Right hindlimb (tissue), 1 donor: ENCODE measurements at places on chromosomes 6 and 20.

DNA sequence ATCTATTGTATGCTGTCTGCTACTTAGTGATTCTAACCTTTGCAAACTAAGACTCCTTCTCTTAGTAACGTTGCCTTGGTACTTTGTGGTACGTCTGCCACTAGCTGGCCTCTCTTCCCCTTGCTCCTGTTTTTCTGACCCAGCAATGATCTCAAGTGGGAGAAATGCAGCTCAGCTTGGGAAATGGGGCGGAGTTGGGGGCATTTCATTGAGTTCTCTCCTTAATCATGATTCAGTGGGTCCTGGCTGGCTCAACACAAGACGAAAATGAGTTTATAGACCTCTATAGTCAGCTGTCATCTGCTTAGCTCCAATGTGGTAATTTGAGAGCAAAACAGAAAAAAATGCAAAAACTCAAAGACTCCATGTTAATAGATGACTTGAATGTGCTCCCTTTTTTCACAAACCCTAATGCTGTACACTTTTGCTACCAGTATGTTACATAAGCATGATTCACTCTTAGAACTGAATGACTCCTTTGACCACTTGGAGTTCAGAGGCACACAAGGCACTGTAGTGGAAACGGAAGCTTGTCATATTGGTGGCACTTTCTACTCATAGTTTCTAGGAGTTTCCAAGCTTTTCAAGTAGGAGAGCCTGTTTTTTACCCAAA, 55.3 kb upstream of the SOX4 start:
- peak; percentile 32 for DNase-seq

DNA sequence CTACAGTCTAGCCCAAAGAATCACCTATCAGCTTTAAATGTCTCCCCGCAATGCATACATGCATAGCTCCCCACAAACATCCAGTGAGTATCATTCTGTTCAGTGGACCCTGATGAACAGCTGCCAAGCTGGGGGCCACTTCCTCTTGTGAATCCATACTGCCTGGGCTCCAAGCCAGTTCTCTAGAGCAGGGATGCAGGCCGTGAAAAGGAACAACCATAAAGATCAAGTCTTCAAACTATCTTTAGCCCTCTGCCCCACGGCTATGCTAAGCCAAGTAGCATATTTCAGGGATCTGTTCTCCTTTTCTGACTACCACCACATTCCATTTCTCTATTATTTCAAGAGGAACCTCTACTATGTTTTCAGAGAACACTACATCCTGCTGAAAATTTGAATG, 191.7 kb upstream of the BTBD3 start:
- peak; percentile 21 for DNase-seq

- peak; percentile 36 for DNase-seq
These were observed at the start of gene METTL24 for GRCh38 chr6:110357664-110358552. TSS of gene METTL24 (minus strand) at chr6:110358349. CDS start at chr6:110358272, 77 bp downstream.

GRCh38 chr20:44694159-44694558, 21.0 kb upstream of the CCN5 start:
- DNase-seq, result no peak

DNA sequence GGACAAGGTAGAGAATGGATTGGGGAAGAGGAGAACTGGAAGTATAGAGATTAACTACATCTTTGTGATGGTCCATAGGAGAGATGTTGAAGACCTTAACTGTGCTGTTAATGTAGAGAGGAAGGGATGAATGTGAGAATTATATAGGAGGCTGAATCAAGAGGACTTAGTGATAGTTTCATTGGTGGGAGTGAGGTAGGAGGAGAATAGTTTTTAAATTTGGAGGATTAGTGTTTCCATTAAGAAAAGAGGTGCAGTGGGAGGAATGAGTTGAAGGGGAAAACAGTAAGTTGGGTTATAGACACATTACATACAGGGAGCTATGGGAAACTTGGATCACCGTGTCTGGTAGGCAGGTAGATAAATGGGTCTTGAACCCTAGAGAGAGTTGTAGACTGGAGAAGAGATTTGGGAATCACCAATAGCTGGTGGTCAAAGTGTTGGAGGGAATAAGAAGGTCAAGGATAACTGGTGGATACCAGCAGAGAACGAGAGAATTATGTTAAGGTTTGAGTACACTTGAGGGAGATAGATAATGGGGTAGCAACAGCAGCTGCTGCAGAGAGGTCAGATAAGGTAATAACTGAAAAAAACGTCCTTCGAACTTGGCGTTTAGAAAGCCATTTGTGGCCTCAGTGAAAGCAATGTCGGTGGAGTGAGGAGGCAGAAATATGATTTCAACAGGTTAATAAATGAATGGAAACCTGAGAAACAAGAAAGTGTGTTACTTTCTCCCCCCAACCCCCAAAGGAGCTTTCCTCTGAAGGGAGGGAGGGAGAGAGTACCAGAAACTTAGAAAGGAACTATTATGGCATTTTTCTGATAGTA, 3.1 kb downstream of the C6orf89 start:
- DNase-seq, result no peak

DNA sequence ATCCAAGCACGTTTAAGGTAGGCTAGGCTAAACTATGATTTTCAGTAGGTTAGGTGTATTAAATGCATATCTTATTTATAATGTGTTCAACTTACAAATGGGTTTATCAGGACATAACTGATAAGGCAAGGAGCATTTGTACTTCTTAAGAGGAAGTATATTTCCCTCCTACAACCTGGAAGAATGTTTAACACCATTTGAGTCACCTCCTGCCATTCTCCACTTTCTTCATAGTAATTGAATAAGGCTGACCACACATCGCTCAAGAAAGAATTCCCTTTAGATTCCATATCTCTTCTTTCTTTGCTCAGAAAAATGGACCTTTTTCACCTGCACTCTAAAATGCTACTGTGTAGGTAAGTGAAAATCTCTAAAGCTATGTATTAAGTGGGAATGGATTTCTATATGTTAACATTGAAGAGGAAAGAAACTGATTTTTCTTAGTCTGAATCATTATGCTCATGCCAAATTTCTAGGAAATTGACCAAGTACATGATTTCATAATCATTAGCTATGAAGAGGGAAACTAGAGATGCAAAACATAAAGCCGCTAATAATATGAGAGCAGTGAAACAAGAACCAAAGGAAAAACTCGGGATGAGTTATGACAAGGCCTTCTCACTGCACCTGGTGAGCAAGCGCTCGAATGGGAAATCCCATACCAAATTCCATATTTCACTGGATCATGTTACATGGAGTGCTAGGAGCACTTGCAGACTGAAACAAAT, 210.4 kb downstream of the ALDH8A1 start:
- no peak for DNase-seq

GRCh38 chr20:9027626-9028025, 41.3 kb upstream of the PLCB4 start:
- no peak for DNase-seq

DNA sequence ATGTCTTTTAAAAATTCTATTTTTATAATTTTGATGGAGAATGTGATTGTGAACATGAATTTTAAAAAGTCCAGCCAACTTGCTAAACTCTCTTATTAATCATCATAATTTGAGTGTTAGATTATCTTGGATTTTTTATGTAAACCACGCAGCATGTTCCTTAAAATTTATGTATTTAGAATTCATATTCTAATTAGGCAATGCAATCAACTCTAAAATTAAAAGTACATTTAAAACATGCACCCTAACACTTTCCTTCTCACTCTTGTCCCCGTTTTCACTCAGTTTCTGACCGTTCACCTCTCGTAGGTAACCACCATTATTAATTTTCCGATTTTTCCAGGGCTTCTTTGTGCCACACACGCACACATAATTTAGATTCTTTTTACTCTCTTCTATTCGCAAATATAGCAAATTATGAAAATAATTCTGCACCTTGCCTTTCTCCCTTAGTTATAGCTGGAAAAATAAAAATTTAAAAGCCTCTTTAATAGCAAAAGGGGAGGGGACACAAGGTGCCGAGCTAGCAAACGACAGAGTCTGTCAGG, 329 bp upstream of the ZKSCAN3 start:
- DNase-seq, result no peak

DNA sequence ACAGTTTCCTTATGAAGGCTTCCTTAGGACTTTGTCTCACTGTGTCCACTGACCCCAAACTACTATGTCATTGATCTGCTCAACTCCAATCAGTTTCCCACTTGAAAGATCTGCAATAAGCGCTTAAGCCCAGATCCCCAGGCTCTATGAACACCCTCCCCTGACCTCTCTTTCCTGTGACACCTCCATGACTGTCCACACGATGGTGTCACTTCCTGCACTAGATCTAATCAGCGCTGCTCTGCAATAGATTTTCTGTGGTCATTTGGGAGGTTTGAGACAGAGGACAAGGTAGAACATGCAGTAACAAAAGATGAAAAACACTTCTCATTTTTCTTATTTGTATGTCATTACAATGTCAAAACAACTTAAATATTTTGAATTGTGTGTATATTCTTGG, 304.6 kb upstream of the AGPAT4 start:
- DNase-seq, result no peak

DNA sequence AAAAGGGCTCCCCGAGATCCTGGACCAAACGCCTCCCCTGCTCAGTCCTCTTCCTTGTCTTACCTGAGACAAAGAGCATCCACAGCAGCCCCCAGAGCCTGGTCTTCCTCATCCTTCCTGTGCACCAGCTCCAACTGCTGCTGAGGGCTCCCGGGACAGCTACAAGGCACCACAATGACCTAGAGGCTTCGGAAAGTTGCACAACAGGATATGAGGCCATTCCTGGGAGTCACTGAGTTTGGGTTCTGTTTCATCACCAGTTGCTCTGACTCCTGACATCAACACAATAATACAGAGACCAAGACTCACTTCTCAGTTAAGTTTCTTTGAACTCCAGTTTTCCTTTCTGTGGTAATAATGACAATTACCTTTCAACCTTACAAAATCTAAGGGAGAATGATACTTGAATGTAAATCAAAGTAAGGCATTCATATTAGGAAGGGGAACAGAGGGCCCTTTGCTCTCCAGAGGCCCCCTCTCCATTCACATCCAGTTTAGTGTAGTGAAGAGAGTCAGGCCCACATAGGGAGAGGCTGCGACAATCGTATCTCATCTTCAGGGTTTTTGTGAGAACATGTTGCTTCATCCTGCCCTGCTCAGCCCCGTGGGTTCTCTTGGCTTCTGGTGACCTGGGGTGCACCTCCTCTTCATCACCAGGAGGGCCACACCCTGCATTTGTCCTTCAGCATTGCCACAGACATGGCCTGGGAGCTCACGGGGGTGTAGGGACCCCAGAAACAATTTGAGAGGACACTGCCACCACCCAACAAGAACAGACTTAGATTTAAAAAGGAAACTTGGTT, at the start of gene TREM1:
Gene TREM1 (minus strand): TSS at position 139 of the 803 bp plus-strand sequence. CDS start 27 bp downstream, at position 112.
- DNase-seq, result no peak

DNA sequence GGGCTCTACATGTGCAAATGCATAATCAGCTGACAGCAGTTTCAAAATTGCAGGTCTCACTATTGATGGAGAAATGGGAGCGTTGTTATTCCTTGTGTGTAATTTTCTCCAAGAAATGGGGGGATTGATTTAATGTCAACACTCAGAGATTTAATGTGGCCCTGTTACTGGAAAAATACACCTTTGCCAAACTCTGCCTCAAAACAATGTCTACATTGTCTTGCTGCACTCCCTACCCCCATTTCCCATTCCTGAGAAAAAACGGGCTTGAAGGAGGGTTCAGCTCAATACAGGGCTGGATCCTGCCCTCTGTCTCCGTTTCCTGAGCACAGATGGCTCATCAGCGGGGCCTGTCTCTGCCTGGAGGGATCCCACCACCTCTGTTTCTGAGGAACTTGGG, 18.4 kb downstream of the EDN3 start:
- DNase-seq, result no peak

- DNase-seq, result no peak
These were observed 8.6 kb upstream of the LBP start for GRCh38 chr20:38337561-38338140.

DNA sequence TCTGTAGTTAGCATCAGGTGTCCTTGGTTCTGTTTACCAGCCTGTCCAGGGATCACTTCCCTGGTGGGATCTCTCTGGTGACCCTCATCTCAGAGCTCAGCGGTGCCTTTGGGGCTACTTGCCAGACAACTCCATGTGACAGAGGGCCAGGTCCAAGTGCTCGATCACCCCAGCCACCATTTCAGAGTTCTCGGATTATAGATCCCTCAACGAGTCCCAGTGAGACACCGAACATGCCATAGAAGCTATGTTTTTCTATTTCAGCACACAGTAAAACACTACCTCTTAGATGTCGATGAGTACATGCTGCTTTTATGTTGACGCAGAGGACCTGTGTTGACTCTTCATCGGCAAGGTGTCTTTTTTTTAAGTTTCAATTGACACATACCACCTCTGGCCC, 170.1 kb upstream of the AKAP12 start:
- DNase-seq, result no peak

GRCh38 chr6:158832026-158832425, 12.9 kb upstream of the EZR start:
- no peak for DNase-seq

- peak; percentile 11 for DNase-seq
These were observed 39.5 kb downstream of the UBE2V1 start for GRCh38 chr20:50073500-50073899.

GRCh38 chr6:167826896-167827582, at the start of gene AFDN:
TSS of gene AFDN (plus strand) at chr6:167826911. CDS start at chr6:167827133, 222 bp downstream.
- DNase-seq, result peak; percentile 53

DNA sequence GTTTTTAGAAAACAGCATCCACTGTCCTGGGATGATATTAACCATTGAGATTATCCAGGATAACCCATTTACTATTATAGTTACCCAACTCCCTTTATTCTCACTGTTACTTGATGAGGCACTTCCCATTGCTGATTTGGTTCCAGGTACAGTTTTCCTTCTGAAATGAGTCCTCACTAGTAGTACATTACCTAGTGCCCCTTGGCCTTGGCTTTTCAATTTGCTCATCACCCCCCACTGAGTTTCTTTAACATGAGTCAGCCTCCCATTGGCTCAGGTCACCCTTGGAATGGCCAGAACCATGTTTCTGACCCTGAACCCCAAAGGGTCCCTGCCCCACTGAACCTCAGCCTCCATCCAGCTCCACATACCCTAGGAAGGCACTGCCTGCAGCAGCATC, 28.4 kb downstream of the MDGA1 start:
- no peak for DNase-seq

DNA sequence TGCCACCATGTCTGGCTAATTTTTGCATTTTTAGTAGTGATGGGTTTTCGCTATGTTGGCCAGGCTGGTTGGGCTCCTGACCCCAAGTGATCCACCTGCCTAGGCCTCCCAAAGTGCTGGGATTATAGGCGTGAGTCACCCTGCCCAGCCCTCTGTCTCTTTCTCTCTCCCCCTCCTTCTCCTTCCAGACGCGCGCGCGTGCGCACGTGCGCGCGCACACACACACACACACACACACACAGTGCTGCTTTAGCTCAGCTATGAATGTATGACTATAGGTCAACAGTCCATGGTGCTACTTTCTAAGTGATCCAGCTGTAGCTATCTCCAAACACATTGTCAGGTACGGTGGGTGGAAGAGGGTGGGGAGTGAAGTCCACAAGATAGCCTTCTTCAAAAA, 449.5 kb downstream of the PHF3 start:
- DNase-seq, result no peak

DNA sequence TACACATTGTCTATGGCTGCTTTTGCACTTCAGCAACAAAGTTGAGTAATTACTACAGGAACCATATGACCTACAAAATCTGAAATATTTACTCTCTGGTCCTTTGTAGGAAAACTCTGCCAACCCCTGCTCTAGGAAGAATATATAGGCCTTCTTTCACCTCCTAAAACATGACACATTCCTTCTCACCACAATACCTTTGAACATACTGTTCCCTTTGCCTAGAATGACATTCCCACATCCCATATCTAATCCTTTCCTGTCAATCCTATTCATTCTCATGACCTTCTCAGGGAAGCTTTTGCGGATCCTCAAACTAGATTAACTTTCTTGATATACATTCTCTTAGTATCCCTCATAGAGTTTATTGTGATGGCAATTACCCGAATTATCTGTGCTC, 18.0 kb upstream of the NCOA6 start:
- no peak for DNase-seq

GRCh38 chr20:31704225-31705119, 18.2 kb downstream of the BCL2L1 start:
- DNase-seq, result no peak
